Stimulated activated CD4-positive, alpha-beta T cell treated with anti-CD3 and anti-CD28 coated beads, Interleukin-2, amount 100 ng/mL, for 48 hours (primary cell): ENCODE measurements at places on chromosomes 7 and 10.

DNA sequence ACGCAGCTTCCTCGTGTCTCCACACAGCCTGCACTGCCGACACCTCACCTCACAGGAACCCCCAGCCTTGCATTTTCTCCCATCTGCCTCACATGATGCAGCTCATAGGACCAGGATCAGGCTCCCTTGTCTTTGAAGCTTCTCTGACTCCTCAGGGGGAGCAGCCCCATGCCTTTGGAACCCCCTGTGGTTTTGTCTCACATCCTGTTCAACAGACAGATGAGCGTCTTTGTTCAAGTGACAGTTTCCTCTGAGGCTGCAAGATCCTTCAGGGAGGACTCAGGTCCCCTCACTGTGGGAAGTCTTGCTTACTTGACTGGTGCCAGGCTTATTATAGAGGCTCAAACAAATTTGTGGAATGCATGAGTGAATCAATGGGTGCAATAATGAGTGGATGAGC lies 667.1 kb downstream of the INHBA start:
- no peak for DNase-seq

GRCh38 chr10:30433730-30434272 lies at the start of gene MAP3K8:
TSS of gene MAP3K8 (plus strand) at chr10:30434184. CDS start at chr10:30438939, 4,755 bp downstream.
- DNase-seq = peak; percentile 76

- no peak for DNase-seq
Measured at GRCh38 chr10:71287456-71287855, 31.6 kb upstream of the SLC29A3 start.

GRCh38 chr7:33636359-33636758 lies 269.0 kb upstream of the BMPER start:
- no peak for DNase-seq

GRCh38 chr7:761101-761500 lies 34.0 kb upstream of the PRKAR1B start:
- DNase-seq = no peak

GRCh38 chr7:116502201-116503096 lies 2.9 kb downstream of the CAV2 start:
- DNase-seq = no peak

DNA sequence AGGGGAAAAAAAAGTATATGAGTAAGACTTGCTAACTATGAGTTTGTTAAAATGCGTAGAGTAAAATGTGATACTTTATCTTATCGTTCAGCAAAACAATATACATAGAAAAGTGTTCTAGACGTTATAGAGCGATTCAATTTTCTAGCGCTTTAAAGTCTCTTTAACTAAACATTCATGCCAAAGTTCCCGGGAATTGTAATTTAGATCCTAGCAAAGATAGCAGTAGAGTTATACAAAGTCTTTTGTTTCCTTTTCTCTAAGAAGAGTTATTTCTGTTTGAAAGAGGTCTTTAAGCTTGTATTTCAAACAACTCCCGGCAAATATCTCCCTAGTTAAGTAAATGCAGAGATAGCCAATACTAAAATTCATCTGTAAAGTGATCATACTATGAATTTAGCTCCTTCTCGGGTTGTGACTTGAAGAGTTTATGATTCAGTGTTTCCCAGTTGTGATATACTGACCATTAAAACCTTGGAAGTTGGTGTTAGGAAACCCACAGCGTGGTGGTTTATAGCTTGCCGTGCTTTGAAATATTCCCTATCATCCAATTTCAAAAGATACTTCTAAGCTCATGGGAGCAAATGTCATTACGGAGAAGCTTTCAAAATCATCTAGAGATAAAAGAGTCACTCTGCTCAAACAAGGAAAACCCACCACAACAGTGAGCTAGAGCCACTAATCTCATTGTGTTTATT lies 171.7 kb downstream of the CSTF2T start:
- DNase-seq = no peak

- DNase-seq = no peak
Measured at GRCh38 chr10:46028584-46029460, 1.6 kb downstream of the NCOA4 start.

DNA sequence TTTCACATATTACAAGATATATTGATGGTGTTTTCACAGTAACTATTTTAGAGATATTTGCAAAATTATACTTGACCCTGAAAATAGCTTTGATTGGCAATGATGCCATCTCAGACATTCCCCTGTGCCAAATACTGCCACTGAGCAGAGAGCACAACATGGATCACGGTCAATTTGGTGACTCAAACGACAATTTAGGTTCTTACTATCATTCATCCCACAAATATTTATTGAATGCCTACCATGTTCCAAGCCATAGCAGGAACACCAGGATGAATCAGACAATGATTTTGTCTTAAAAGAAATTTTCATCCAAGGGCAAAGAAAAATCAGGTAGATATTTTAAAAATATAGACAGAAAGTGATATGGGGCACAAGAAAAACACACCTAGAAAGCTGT lies 153.2 kb upstream of the ADO start:
- DNase-seq = no peak

- DNase-seq = no peak
Measured at GRCh38 chr7:57177856-57178767, 45.9 kb upstream of the ZNF479 start.

- DNase-seq = no peak
Measured at GRCh38 chr10:115706488-115707076, 566.4 kb downstream of the GFRA1 start.

DNA sequence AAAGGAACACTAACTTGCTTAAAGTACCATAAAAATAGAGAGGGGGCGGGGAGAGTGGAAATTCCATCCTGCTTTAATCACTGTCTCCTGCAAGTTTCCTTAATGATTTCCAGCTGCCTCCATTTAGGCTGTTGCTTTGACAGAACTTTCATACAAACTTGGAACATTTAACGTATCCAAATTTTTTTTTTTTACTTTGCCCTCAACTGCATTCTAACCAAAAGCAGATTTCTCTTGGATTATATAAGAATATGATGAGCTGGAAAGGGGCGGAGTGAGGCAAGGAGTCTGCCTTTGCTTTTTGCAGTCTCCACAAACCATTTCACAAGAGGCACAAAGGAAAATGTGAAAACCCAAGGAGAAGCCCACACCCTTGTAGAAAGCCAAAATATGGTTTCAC lies 46.6 kb upstream of the COL1A2 start:
- DNase-seq = no peak

- no peak for DNase-seq
Measured at GRCh38 chr10:128048819-128049210, 77.4 kb downstream of the MKI67 start.

- DNase-seq = no peak
Measured at GRCh38 chr10:132753596-132753995, 32.4 kb downstream of the NKX6-2 start.

GRCh38 chr7:42395607-42396006 lies 158.6 kb upstream of the GLI3 start:
- no peak for DNase-seq

GRCh38 chr10:77832238-77832637 lies 94.3 kb downstream of the DLG5 start:
- DNase-seq = no peak

- DNase-seq = no peak
Measured at GRCh38 chr7:77566421-77566820, 29.3 kb downstream of the PTPN12 start.
